NCI-H2081 (cell line): ENCODE measurements at places on chromosomes 5 and 9.

GRCh38 chr5:14306329-14306815 lies 163.2 kb downstream of the TRIO start:
- no peak for DNase-seq

- peak; percentile 52 for DNase-seq
Measured at GRCh38 chr9:134366223-134367031, 40.2 kb downstream of the RXRA start.

DNA sequence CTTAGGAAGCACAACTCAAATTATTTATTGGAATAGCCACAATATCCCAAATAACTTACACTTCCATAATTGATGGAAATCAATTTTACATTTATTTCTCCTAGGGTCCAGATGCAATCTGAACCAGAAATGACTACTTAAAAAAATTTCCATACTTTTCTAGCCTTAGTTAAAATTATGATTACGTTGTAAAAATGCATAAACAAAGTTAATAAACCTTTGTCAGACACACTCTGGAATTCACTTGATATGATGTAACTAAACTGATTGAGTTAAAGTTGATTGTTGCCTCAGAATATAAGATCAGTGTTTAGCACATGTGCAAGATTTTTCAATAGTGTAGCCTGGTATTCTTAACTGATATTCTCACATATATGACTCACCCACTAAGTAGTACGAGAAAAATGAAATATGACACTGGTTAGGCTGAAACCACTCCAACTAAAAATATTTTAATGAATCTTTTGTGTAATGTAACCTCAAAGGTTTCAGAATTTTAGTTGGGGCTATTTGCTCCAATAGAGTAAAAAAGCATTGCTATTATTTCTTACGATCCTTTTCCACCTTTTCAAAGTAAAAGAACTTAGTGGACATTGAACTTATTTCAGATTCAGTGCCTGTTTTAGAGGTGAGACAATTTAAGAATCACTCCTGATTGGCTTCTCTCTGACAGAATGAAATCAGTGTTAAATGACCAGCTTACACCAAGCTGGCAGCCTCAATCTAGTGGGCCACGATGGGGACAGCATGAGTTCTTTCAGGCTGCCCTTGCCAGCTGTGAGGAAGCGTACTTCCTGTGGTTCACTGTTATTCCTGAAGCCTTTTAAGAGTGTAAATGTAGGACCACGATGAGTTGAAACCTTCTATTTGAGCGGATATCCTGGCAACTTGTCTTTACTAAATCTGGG lies 277.2 kb upstream of the CDH9 start:
- peak; percentile 50 for DNase-seq

DNA sequence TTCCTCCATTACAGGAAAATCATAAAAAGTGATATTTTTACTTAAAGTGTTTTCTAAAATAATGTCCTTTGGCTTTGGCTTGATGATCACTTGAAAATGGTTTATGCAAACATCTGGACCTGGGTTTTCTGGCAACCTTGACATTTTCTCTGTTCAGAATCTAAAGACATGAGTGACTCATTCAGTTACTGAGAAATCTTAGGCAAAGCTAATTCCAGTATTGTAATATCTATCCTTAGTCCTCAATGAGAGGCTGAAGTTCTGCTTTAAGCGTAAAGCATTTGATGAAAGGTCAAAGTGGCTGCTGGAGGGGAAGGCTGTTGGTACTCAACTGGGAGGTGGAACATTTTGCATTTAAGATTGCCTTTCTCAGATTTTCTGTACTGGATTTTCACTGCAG lies 2.3 kb downstream of the MAN2A1 start:
- DNase-seq: no peak

DNA sequence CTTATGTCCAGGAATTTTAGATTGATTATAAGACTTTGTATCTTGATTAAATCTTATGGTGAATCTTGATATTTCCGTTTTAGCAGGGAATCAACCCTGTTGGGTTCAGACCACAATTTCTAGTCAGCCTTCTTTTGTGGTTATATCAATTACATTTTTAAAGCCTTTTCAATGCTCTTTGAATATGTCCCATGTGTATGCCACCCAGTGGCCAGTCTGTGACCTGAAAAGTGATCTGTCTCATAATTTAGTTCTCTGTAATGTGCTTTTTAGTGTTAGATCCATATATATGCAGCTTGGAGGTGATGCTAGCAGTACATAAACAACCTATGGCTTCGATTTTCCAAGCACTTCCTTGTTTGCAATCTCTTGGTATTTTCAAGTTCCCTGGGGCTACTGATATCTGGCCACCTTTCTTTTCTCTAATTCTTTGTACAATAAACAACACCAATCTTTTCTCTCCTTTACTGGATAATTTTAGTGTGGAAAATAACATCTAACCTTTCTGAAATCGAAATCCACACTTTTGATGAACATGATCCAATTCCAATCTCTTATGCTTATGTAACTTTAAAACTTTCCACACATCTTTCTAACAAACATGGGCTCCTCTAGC lies 28.8 kb downstream of the PDE8B start:
- DNase-seq: no peak

- no peak for DNase-seq
Measured at GRCh38 chr9:124789531-124789930, 12.6 kb downstream of the OLFML2A start.

GRCh38 chr9:95333426-95333825 lies 15.9 kb upstream of the FANCC start:
- no peak for DNase-seq

GRCh38 chr5:163838738-163839137 lies 333.3 kb downstream of the MAT2B start:
- no peak for DNase-seq

DNA sequence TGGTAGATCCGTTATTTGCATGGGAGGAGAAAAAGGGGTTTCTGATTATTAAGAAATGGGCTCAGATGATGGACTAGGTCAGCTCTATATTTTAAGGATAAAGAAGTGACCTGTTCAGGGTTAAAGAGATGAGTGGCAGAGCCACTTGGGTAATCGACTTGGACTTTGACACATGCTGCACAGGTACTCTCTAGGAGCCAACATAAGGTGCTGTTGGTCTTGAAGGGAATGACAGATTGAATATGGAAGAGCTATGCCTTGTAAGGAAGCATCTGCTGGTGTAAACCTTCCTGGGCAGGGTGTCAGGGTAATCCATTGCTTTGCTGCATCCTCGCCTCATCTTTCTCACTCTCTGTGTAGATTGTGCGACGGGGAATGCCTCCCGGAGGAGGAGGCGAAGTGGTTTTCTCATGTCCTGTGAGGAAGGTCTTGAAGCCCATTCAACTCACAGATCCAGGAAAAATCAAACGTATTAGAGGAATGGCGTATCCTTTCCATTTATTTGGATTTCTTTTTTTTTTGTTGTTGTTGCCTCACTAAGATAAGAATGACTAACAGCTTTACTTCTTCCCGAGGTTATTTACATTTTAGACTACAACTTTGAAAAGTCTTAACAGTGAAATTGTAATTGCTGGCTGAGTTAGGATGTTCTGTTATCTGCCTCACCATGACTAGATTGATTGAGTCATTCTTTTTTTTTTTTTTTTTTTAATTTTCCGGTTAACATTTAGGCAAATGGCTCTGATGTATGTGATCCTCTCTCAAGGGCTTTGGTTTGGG lies 41.2 kb downstream of the RCL1 start:
- no peak for DNase-seq

GRCh38 chr9:125558453-125559092 lies 148.4 kb downstream of the MAPKAP1 start:
- peak; percentile 72 for DNase-seq

GRCh38 chr5:127580731-127581130 lies 63.3 kb downstream of the PRRC1 start:
- DNase-seq: no peak

DNA sequence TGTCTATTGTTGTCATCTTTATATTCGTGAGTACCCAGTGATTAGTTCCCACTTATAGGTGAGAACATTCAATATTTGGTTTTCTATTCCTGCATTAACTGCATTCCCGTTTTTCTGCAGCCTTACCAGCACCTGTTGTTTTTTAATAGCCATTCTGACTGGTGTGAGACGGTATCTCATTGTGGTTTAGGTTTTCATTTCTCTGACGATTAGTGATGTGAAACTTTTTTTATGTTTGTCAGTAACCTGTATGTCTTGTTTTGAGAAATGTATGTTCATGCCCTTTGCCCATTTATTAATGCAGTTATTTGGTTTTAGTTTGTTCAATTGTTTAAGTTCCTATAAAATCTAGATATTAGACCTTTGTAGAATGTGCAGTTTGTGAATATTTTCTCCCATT lies 546.0 kb upstream of the RORB start:
- no peak for DNase-seq

DNA sequence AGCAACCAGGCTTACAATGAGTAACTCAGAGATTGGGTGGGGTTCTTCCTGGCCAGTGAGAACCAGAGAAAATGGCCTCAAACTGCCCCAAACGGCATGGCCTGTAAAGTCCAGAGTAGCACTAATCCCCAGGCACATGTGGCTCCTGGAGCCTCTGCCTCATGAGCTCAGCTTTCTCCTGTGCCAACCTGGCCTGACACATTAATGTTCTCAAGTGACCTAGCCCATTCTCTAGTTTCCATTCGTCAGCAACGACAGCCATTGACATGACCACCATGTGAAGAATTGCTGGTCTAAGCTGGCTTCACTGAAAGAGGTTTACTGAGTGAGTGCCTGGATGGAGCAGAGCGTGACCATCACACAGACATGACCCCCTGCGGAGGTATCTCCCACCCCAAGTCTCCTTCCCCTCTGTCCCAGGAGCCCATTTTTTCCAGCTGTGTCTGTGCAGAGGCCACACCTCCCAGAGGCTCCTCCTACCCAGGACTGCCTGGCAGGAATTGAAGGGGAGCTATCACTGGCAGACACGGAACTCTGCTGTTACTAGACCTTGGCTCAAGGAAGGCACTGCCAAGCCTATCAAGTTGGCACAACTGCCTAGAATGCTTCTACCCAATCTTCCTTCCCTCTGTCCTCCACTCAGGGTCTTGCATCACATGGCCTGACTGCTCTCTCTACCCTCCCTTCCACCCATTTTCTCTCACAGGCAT lies 59.0 kb upstream of the BOD1 start:
- no peak for DNase-seq

DNA sequence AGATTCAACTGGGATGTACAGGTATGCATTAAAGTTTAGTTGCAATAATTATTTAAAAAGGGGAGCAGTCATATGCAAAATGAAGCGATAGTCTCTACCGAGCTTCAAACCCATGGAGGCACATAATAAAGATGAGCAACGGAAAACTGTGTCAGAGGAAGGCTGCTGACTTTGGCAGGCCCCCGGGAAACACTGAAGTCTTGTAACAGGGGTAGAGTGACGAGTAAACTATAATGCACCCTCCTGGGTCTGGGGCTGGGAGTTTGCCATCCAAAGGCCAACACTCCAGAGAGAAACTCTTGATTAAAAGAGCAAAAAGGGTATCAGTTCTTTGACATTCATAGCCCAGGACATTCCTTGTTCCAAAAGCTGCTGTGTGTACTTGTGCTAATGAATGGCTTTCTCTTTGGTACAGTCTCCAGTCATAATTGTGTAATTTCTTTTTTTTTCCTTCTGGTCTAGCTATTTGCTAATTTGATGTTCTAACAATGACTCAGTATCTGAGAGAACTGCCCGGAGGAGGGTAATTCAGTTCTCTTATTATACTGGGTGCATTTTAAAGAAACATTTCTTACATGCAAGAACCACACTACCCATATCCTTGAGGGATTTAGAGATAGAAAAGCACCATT lies 59.2 kb downstream of the TNC start:
- DNase-seq: no peak

GRCh38 chr5:132417010-132417439 lies 47.5 kb downstream of the SLC22A5 start:
- no peak for DNase-seq
